Stimulated activated CD8-positive, alpha-beta memory T cell treated with anti-CD3 and anti-CD28 coated beads, Interleukin-7, amount 100 ng/mL, for 1 hour (primary cell): ENCODE measurements at places on chromosomes 4 and X.

GRCh38 chr4:128516301-128516969, 228.8 kb upstream of the PGRMC2 start:
- no peak for DNase-seq

DNA sequence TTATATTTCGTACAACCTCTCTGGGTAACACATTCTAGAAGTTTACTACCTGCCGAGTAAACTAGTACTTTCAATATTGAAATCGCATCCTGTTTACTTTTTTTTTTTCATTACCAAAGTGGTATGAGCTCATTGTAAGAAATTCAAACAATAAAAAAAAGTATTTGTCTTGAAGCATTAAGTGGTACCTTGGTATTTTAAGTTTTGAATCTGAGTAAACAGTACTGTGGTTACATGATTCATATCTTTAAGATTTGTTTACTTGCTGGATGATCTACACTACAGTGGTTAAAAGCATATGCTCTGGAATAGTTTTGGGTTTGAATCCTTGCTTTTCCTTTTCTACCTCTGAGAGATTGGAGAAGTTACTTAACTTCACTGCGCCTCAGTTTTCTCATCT, 3.8 kb upstream of the MMGT1 start:
- no peak for DNase-seq

- no peak for DNase-seq
Measured at GRCh38 chrX:46386511-46386910, 158.7 kb downstream of the ZNF674 start.

DNA sequence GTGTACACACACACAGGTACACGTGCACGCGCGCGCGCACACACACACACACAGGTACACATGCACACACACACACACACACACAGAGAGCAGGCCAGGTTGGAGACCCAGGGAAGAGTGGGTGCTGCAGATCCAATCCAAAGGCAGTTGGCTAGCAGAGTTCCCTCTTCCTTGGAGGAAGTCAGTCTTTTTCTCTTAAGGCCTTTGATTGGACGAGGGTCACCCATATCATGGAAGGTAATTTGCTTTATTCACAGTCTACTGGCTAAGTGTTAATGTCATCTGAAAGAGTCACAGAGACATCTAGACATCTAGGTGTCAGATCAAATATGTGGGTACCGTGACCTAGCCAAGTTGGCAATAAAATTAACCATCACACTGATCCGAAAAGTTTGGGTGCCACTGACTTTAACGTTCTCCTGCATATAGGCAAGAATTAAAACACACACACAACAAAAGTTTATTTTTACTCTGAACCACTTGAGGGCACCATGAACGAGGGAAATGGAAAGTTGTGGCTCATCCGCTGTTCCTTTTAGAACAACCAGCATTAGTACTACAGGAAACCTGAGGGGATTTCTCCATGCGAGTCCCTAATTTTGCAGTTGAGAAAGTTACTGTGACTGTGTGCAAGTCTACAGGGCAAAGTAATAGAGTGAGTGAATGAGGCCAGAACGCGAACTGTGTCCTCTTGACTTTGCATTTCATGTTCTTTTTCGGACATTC, 66.0 kb upstream of the STOX2 start:
- no peak for DNase-seq

GRCh38 chr4:911871-912490, 20.1 kb downstream of the GAK start:
- no peak for DNase-seq

- DNase-seq: no peak
Measured at GRCh38 chr4:68011684-68012083, 48.4 kb upstream of the TMPRSS11A start.

- DNase-seq: no peak
Measured at GRCh38 chr4:182684796-182685195, 232.4 kb downstream of the DCTD start.

- no peak for DNase-seq
Measured at GRCh38 chr4:74975848-74976824, 43.2 kb downstream of the PARM1 start.

GRCh38 chr4:161595230-161595771, 568.5 kb downstream of the FSTL5 start:
- no peak for DNase-seq

DNA sequence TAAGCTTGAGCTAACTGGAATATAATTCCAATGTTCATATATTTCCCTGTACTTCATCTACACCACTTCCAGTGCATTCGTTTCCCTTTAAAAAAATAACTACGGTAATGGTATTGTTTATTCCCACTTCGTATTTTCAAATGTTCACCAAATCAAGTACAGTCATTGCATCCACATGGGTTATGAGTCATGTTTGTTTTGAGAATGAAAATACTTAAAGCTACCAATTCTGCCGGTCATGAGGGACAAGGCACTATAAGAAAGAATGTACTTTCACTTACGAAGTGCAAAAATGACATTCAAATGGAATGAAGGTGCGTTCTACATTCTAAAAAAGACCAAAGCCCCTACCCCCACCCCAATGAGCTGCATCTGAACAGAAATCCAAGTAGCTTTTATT, 174.4 kb upstream of the FGF13 start:
- no peak for DNase-seq

DNA sequence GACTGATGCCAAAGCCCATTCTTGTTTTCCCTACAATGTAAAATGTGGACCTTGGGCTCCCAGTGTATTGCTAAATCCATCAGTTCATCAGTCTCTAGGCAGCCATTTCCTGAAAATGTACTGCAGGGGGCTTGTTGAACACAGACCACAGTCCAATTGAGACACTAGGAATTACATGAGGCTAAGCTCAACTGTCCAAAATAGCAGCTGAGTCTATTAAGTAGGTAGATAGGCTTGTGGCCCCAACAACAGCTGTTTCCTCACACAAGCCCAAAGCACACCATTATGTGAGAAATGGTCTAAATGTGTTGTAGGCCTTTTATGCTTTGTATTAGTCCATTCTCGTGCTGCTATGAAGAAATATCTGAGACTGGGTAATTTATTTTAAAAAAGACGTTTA, 60.0 kb upstream of the PAK3 start:
- DNase-seq: no peak

DNA sequence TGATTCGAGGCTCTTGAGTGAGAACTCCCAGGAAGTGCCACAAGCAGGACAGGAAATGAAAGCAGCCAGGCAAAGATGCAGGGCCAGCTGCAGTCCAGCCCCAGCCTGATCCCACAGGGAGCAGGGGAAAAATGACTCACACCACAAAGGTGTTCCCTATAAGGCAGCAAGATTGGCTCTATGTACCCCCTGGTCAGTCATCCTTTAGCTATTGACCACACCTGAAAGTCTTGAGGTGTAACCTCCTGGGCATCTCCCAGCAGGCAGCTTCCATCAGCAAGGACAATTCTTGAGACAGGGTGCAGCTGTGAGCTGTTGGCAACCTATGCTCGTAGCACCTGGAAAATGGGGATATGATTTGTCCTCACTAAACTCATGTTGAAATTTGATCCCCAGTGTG, 27.9 kb upstream of the EXOC1L start:
- no peak for DNase-seq

DNA sequence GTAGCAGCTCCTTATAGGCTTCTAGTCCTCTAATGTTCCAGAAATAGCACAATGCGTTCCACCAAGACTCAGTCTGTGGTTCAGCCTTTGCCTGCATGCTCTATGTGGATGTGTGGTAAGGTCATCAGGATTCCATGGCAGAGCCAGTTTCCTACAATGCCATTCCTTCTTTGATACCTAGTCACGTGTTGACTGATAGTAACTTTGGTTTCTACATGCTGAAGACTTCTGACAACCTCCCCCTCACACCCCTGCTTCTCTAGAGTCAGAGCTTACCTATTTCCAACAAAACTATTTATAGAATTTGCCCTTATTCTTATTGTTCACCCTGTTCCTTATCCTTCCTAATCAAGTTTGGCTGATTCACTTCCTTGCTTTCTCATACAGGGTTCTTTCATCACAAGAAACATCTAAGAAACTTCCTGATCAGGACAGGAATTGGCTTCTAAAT, 81.1 kb downstream of the CT47B1 start:
- no peak for DNase-seq

DNA sequence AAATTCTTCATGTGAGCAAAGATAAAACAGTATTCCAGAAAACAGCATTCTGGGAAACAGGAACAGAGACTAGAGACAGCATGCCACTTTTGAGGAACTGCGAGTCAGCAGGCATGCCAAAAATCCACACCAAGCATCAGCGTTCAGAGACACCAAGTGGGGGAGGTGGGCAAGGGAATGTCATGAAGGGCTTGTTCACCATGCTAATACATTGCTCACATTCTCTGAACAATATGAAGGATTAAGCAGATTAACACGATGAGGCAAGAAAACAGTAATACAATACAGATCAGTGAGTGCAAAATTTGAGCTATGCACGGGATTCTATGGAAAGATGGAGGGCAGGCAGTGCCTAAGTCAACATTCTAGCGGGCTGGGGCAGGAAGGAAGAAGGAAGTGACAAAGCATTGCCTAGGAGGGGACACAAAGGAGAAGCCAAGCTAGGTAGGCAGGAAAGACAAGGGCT, 278.3 kb downstream of the FBXW7 start:
- DNase-seq: no peak

DNA sequence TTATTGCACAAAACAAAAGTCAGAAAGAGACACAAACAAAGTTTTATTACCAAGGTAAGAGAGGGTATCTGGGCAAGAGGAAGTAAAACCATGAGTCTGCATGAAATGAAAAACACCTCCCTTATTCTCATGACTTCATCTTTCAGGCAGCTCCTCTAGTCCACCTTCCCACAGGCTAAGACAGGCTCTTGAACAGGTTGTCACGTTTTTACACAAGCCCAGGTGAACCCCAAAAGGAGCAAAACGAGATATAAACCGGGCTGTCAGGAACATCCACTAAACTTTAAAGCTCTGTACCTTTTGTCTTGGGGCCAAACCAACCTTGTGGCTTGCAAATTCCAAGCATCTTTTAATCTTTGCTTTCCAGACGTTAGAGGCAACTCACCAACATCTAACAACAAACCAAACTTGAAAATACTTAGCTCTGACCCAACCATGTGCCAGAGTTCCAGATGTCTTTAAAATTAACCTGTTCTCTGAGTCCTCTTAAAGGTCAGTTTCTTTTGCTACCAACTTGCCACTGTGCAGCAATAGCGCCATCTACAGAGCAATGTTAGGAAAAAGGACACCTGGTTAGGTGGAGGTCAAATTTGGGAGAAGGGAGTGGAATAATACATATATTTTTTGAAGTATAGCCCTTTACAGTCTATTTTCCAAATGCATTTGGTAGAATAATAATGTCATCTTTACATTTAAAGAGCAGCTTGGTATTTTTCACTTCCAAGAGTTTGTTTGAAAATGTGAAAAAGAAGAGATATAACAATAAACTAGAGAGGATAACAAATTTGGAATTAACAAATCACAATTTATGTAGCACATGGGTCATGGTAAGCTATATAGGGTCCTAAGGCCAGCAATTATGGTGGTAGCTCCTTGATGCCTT, 73.1 kb downstream of the QRFPR start:
- DNase-seq: no peak

GRCh38 chr4:35216636-35217035, 1027.7 kb downstream of the ARAP2 start:
- no peak for DNase-seq

GRCh38 chrX:46620505-46620904, 46.9 kb downstream of the CHST7 start:
- DNase-seq: no peak

DNA sequence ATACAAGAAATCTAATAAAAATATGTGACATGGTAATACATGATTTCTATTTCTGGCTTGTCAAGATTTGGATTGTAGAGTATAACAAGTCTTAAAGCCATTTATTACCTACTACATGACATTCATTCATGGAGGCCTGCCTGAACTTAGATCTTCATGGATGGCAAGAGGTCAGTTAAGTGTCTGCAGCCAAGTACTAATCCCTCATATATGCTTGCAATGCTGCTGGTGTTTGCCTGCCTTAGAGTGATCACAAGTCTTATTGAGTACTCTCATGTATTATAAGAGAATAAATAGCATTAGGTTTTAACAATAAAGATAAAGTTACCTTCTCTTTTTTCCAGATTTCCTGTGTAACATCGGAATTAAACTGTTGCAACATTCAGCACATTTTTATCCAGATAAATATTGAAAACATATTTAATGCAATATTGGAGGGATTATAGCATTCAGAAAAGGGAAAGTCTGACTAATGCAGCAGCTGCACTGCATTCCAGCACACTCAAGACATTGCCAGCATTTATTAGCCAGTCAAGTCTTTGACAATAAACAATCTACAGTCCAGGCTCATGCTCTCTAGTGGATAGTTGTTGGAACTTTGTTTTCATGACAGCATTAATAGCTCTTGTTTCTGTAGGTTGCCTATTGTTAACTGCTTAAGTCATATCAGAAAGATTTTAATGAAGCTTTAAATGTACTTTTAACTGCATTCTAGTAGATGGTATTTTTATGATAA, 737.1 kb downstream of the FAT4 start:
- no peak for DNase-seq

GRCh38 chr4:23233596-23233995, 540.9 kb downstream of the GBA3 start:
- no peak for DNase-seq

DNA sequence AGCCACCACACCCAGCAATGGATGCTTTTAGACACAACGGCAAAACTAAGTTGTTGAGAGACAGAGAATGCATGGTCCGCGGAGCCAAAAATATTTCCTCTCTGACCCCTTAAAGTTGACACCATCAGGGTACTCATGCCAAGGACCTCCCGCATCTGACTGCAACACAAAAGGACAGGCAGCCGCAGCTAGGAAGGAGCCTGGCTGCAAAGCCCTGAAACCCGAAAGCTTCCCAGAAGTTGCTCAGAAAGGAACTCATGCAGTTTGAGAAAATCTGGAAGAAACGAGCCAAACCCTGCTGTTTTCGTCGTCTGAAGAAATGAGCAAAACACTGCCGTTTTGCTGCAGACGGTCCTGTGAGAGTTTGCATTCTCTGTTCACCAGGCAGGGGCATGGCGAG, 16.5 kb downstream of the DHRSX start:
- DNase-seq: no peak

DNA sequence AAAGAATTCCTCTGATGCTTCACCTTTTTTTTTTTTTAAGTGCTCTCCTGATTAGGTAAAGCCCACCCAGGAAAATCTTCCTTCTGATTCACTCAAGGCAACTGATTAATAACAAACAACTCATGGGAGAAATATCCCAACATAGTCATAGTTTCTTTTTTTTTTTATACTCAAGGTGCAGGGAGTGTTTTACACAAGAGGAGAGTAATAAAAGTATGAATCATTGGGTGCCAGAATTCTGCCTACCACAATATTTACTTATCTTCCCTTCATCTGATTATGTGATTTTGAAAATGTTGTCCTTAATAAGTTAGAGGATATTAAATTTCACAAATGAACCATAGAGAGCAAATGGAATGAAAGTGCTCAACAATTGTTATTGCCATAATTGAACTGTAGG, 329.9 kb downstream of the TECRL start:
- no peak for DNase-seq

DNA sequence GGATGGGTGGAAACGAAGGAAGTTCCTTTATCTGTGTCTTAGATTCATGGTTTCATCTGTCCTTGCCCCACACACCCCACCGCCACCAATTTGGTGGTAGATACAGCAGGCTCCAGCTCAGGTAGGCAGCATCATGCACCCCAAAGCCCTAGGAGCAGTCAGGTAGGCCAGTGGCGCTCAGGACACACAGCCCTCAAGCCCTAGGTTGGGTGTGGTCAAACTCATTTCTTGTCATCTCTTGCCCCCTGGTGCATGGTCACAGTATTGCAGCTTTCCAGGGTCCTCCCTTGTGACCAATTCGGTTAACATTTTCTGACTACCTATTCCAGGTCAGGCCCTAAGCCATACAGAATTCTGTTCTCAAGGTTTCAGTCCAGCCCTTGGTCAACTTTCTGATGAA, 14.5 kb upstream of the PRRG3 start:
- DNase-seq: peak; percentile 10

- DNase-seq: no peak
Measured at GRCh38 chr4:37745946-37746345, 59.8 kb upstream of the RELL1 start.
